ENCODE measurements at places on chromosomes 1 and 21.

- DNase-seq: no peak
Observed at GRCh38 chr1:170318736-170319135, 173.0 kb downstream of the NTMT2 start.

DNA sequence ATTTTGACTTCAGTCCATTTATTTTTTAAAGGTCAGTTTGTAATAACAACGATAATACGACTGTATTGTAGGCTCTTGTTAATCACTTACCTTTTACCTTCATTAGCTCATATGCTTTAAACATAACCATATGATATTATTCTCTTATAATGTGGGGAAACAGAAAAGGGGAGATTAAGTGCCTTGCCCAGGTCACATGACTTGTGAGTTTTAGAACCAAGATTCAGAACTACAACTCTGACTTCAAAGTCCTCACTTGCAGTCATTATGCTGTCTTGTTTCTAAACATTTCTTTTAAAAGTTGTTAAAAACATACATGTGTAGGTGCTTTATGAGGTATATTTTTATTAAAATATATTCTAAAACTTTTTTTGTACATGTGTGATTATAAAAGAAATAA is 41.1 kb downstream of the SUCO start:
- no peak for DNase-seq

DNA sequence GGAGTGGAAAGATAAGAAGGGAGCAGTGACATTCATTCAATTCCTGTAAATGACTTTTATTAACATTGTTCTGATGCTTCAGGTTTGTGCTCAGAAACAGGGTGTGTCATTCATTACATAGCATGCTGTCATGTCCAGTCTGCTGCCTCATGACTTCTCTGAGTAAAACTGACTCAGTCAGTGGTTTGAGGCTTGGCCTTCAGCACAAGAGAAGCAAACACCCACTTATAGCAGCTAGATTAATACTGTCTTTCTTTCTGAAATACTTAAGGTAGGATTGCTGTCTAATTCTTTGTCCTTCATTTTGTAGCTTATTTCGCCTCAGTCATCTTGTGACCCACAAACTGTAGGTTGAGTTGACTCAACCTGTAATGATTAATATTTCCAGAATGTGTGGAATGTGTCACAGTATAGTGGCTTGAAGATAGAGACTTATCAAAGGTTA is 32.9 kb downstream of the RASAL2 start:
- no peak for DNase-seq

GRCh38 chr1:54971317-54971791 is 9.1 kb upstream of the TMEM61 start:
- DNase-seq: no peak

DNA sequence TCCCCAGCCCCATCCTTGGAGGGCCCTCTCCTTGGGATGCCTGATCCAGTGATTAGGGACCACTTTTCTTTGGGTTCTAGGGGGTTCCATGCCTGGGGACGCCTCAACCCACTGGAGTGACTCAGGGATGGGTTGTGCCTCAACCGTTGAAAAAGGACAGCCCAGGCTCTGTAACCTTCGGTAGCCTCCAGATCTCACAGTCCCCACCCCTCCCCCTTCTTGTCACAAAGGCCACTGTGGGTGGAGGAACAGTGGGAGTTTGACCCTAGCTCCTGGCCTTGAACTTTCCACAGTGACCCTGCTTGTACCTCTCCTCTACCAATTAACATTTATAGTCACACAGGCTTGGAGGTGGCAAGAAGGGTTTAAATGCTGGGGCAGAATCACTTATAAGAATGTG is 2.6 kb upstream of the RORC start:
- DNase-seq: no peak

- DNase-seq: no peak
Observed at GRCh38 chr1:25871704-25872494, 3.6 kb downstream of the PAQR7 start.

- peak; percentile 89 for DNase-seq
Observed at GRCh38 chr1:6026095-6026809, 19.4 kb upstream of the KCNAB2 start.

- DNase-seq: no peak
Observed at GRCh38 chr1:36580524-36580923, 97.8 kb upstream of the CSF3R start.

DNA sequence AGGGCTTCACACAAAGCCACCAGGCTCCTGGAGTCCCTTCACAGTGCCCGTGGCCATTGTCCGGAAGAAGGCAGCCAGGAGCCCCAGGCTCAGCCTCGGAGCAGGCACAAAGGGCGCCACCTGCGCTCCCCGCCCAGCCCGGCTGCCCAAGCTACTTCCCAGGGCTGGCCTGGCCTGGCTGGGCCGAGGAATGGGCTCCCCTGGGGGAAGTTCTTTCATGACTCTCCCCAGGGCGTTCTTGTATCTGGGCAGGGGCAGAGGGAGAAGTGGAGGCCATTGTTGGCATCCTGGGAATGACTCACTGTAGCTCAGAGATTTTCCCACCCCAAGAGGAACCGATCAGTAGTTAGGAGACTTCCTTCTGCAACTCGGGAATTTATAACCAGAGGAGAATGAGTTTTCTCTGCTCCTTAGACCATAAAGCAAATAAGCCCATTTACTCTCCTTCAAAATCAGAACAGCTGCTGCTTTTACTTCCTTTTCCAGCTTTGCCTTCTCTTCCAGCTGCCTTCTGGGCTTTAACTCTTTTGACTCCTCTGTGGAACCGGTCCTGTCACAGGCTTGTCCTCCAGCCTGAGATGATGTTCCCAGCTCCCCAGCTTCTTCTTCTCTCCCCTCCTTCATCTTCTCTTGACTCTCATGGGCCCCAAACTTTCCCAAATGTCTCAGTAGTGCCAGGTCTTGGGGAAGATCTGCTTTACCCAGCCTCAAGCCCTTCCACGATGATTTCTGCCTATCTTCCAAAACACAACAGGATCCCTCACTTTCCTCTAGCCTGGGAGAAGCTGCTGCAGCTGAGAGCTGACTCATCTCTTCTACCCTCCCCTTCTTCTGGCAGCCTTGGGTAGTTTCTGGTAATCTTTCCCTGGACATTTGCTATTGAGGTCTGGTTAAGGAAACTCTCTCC is 118.7 kb upstream of the CD34 start:
- no peak for DNase-seq

- no peak for DNase-seq
Observed at GRCh38 chr1:193729429-193729828, 543.0 kb upstream of the B3GALT2 start.

DNA sequence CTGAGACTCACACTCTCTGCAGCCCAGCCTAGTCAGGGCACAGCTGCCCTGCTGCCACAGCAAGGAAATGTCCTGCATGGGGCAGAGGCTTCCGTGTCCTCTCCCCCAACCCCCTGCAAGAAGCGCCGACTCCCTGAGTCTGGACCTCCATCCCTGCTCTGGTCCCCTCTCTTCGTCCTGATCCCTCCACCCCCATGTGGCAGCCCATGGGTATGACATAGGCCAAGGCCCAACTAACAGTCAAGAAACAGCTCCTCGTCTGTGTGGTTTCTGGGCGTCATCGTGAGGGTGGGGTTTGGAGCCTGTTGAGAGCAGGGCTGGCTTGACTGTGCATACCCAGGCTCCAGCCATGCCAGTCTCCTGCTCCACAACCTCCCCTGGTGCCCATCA is 19.5 kb downstream of the FAAH start:
- no peak for DNase-seq

DNA sequence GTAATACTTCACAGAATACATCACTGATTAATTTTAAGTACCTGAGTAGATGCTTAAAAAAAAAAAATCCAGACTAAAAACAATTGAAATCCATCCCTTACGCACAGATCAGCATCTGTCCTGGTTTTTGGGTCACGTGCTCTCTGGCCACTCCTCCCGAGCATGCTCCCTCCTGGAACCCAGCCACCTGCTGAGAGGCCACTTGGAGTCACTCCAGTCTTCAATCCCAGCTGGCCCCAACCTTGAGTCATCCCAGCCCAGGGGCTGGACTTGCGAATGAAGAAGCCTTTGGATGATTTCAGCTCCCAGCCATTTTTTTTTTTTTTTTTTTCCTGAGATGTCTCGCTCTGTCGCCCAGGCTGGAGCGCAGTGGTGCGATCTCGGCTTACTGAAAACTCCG is 8.9 kb downstream of the MAP1LC3C start:
- DNase-seq: no peak

Measured in activated CD8-positive, alpha-beta memory T cell treated with anti-CD3 and anti-CD28 coated beads for 1 hour (primary cell).